NCI-H2081 treated with DMSO at 0.1 percent for 48 hours (cell line): ENCODE measurements at places on chromosomes 1 and 21.

GRCh38 chr1:56070601-56071000, 508.8 kb downstream of the PLPP3 start:
- DNase-seq = no peak

- DNase-seq = no peak
These were observed 69.0 kb downstream of the DHRS3 start for GRCh38 chr1:12548973-12549459.

- no peak for DNase-seq
These were observed 4.6 kb downstream of the ZBTB48 start for GRCh38 chr1:6584126-6585080.

- DNase-seq = no peak
These were observed 238.2 kb upstream of the MAP1LC3C start for GRCh38 chr1:242237051-242237450.

DNA sequence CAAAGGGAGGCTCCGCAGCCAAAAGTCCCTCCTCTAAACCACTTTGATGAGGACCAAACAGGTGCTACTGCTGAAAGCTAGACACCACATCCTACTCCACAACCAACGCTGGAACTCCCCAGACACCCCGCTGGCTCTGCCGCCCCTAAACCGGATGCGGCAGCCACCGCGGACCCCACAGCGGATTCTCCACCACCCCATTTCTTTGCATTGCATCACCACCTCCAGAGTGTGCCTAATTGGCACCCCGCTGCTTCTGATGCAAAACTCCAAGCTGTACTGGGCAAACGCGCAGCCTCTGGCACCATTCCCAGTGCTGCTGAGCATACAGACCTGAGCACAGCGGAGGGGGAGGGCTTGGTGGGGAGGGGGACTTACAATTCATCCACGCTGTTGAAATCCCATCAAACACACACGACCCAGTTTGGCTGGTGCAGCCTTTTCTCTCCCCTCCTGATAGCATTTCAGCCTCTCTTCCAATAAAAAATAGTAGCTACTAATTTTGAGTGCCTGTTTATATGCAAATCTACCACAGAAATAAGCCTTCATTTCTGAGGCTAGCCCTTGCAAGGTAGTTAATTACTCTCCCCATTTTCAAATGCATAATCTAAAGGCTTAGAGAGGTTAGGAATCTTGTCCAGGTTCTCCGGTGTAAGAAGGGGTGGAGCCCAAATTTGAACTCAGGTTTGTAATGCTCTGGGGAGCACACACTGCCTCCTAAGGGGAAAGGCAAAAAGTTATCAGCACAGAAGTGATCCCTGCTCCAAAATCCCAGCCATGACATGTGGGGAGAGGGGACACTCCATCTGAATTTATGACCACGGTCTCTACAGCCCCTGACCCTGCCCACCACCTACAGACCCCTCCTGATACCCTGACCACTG, 12.2 kb upstream of the RGS16 start:
- peak; percentile 80 for DNase-seq

DNA sequence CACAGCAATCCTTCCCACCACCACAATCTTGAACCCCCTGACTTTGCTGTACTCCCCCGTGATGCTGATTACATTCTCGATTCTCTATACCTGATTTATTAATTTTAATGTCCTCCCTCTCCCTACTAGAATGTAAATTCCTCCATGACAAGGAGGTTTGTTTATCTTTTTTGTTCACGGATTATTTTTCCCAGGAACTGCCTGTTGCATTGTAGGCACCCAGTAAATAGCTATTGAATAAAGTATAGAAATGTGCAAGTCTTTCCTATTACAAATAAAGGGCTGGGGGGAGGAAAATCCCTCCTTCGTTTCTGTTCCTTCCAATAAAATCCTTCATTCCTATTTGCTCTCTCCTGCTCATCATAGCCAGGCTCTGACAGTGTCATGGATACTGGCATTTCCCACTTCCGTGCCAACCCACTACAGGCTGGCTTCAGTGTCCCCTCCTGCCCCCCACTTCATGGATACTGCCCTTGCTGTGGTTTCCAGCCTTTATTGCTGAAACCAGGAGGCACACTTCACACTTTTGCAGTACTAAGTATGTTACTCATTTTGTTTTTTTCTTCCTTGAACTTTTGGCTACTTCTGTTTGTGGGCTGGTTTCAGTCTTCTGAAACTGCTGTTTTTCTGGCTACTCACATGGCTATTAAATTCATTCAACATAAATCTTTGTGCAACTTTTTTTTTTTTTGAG, 7.5 kb downstream of the KIF1B start:
- DNase-seq = no peak

DNA sequence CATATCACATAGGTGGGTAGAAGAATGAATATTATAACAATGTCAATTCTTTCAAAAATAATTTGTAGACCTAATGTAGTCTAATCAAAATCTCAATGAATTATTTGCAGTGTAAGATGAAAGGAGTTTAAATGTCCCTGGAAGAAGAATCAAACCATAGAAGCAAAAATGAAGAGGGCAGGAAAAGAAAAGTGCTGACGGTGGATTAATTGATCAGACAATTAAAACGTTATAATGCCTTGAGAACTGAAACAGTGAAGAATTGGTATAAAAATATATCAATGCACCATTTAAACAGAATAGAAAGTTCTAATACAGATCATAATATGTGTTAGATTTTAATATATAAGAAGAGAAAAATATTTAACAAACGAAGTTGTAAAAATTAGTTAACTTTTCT, 109.8 kb downstream of the TYW3 start:
- no peak for DNase-seq

- DNase-seq = no peak
These were observed 4.7 kb upstream of the C21orf91 start for GRCh38 chr21:17823846-17824245.

DNA sequence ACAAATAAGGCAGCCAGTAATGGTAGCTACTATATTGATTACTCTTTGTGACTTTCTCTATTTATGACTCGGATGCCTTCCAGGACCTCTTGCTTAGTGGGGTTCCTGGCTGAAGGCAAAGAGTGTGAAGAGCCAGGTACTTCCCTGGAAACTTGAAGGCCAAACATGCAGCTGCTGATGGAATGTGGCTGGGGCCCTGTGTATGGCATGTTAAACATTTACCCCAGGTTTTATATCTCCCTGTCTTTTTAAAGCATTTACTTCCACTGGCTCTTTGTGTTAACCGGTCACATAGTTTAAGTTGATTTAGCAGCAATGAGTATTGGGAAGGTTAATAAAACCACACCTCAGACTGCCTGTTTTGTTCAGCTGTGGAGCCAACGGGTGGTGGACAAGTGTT, 45.7 kb upstream of the PAXBP1 start:
- DNase-seq = no peak

GRCh38 chr1:244011786-244012185, 39.3 kb upstream of the ZBTB18 start:
- DNase-seq = no peak

- DNase-seq = no peak
These were observed 6.6 kb upstream of the RNU1-2 start for GRCh38 chr1:16888860-16889816.

DNA sequence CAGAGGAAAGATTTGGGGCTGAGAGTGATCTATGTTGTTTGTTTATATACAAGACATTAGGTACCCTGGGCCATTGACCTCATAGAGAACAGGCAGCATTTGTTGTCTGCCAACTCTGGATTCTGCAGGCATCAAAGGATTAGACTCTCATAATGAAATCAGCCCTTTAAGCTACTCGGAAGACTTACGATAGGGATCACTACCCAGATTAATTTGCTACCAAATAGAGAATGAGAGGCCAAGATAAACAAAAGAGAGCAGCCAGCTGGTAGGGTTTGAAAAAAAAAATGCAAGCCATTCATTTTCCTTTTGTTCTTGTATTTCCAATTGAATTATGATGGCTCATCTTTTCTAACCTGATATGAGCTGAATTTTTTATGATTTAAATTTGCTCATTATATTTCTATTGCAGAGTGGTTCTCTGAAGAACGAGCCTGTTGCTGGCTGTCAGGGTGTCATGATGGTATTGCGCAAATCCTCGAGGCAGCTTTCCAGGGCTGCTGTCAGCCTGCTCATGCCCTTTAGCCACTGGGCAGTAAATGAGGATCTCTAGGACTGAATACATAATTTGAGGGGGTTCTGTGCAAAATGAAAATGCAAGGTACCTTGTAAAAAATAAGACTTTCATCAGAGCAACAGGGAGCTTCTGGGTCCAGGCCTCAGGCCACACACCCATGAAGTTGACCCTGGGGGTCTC, 116.4 kb upstream of the KCNJ15 start:
- DNase-seq = no peak

- no peak for DNase-seq
These were observed 5.7 kb downstream of the CEP104 start for GRCh38 chr1:3851292-3851691.

DNA sequence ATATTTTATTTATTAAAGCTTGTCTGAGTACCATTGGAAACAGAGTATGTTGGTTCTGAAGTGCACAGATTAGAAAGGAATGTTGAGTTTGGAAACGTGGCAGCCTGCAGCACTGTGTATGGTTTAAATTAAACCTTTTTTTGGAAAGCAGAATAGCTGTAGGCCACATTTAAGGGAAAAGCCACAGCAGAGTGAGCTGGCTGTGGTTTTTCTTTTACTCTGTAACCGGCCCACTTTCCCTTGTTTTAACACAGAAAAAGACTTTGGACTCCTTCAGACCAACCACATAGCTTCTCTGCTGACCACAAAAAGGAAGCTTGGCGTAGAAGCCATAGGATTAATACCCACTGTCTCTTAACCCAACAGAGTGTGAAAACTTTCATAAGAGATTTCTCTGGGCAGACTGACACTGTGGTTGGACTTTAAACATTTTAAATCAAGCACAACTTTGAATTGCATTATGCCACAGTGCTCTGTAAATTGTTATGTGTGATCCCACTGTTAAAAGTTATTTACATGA, 75.2 kb downstream of the NFIA start:
- DNase-seq = no peak

DNA sequence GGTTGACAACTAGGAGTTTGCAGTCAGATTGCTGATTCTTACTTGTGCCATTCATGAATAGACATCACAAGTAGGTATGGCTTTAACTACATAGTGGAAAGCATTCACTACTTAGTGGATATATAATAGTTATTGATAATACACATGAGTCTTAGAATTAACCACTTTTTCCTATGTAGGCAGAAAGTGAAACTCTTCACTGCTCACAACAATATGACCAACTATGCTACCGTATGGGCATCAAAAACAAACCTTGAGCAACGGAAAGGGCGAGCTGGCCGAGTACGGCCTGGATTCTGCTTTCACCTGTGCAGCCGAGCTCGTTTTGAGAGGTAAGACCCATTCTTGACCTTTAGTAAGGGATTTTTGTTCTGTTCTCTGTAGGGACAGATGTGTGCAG, 38.7 kb downstream of the DHX9 start:
- no peak for DNase-seq

DNA sequence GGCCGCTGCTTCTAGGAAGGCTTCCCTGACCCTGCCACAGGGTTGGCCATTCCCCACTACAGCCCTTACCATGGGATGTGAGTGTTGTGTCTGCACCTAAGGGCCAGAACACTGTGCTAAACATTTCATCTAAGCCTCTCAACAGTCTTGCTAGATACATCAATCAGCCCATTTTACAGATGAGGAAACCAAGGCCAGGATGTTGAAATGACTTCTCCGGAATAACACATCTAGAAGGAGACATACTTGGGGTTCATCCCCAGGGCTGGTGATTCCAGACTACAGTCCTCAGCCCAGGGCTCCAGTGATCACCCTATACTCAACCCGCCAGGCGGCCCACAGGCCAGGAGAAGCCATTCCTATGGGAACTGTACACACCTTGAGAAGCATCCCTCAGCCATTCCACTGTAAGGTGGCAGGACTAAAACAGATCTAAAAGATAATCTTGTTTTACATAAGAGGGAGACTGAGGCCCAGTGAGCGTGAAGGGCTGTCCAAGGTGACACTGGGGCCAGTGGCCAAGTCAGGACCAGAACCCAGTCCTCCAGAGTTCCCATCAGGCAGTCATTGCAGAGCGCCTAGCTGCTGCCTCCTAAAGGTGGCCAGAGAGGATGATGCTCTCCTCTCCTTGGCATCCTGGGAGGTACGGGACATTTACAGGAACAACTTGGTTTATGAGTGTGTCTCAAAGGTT, 119.5 kb downstream of the GLIS1 start:
- DNase-seq = no peak

DNA sequence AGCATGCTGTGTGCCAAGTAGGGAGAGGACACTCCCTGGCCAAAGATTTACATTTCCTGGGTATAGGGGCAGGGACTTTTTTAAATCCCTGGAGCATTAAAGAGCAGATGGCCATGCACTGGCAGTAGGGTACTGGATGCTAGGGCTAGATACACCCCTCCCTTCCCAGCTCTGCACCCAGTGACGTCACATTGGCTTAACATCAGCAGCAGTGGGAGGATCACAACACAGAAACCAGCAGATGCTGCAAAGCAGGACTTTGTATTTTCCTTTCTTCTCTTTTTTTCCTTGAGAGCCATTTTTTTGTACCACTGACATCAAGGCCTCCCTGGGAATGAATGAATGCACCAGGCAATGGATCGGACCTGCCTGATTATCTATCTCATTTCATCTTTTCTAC, 243.0 kb downstream of the KAZN start:
- no peak for DNase-seq

DNA sequence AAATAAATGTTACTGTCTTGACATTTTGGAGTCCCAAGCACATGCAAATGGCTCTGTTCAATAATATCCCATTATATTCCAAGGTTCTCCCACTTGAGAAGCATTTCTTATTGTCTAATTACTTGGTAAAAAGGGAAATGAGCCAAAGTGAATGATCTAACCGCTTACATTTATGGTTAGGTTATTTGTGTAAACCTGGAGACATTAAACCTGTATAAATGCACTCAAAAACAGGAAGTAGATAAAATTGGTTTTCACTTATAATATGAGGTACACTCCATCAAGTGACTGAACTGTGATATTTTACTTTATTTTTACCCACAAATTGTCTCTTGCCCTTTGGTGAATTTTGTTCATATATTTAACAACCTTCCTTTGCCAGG, 26.8 kb downstream of the KIF1B start:
- DNase-seq = no peak
